Neural progenitor cell (in vitro differentiated cells): ENCODE measurements at places on chromosomes 6 and 20. TPM values are rescaled to one million over a fixed set of nuclear protein-coding genes. Genes with fewer than 3 reads are reported as not detected.

TOP1 gene
- 31.6 and 58.9 TPM in 2 replicates for total RNA-seq

PSMB8 gene
- total RNA-seq = 2.0 and 2.2 TPM in 2 replicates

ZSCAN16 gene
- total RNA-seq = 8.4 and 17.7 TPM in 2 replicates

TFAP2B gene
- 0.15 TPM in 1 of 2 replicates, not detected in the other for total RNA-seq

TUBB1 gene
- total RNA-seq = not detected in 2 replicates

SLC16A10 gene
- total RNA-seq = 4.3 and 4.8 TPM in 2 replicates

OR2H2 gene
- total RNA-seq = not detected in 2 replicates

PROKR2 gene
- not detected in 2 replicates for total RNA-seq

NQO2 gene
- total RNA-seq = 17.2 and 19.5 TPM in 2 replicates

RTF2 gene
- 42.4 and 44.2 TPM in 2 replicates for total RNA-seq

MYB gene
- total RNA-seq = 3.0 and 3.3 TPM in 2 replicates

STXBP5 gene
- total RNA-seq = 12.0 and 12.6 TPM in 2 replicates

GPR63 gene
- total RNA-seq = 13.2 and 18.2 TPM in 2 replicates

PREP gene
- total RNA-seq = 24.3 and 28.6 TPM in 2 replicates

OLIG3 gene
- not detected in 2 replicates for total RNA-seq

PRRT1 gene
- 0.40 TPM in 1 of 2 replicates, not detected in the other for total RNA-seq

FOXF2 gene
- total RNA-seq = not detected in 2 replicates

KIF13A gene
- 26.0 and 29.0 TPM in 2 replicates for total RNA-seq

MCCD1 gene
- total RNA-seq = not detected in 2 replicates

LAMP5 gene
- total RNA-seq = 2.6 and 3.2 TPM in 2 replicates

LAMA5 gene
- total RNA-seq = 12.1 and 63.9 TPM in 2 replicates

MUC21 gene
- total RNA-seq = not detected in 2 replicates

MAP3K5 gene
- 0.02 and 0.28 TPM in 2 replicates for total RNA-seq

GRM1 gene
- 0.50 and 0.79 TPM in 2 replicates for total RNA-seq

CST4 gene
- total RNA-seq = not detected in 2 replicates

LBP gene
- not detected in 2 replicates for total RNA-seq

EDN1 gene
- 0.93 and 2.9 TPM in 2 replicates for total RNA-seq
